Esophagus mucosa (tissue), 1 donor: ENCODE measurements at places on chromosomes 2 and 18. TPM values are rescaled to one million over a fixed set of nuclear protein-coding genes. Genes with fewer than 3 reads are reported as not detected.
A peak's percentile ranks its signal among the peaks of the same experiment; 100 is the strongest.

Gene SAP130
- total RNA-seq, result 14.3 TPM

Gene TACR1
- 0.64 TPM for total RNA-seq

DNA sequence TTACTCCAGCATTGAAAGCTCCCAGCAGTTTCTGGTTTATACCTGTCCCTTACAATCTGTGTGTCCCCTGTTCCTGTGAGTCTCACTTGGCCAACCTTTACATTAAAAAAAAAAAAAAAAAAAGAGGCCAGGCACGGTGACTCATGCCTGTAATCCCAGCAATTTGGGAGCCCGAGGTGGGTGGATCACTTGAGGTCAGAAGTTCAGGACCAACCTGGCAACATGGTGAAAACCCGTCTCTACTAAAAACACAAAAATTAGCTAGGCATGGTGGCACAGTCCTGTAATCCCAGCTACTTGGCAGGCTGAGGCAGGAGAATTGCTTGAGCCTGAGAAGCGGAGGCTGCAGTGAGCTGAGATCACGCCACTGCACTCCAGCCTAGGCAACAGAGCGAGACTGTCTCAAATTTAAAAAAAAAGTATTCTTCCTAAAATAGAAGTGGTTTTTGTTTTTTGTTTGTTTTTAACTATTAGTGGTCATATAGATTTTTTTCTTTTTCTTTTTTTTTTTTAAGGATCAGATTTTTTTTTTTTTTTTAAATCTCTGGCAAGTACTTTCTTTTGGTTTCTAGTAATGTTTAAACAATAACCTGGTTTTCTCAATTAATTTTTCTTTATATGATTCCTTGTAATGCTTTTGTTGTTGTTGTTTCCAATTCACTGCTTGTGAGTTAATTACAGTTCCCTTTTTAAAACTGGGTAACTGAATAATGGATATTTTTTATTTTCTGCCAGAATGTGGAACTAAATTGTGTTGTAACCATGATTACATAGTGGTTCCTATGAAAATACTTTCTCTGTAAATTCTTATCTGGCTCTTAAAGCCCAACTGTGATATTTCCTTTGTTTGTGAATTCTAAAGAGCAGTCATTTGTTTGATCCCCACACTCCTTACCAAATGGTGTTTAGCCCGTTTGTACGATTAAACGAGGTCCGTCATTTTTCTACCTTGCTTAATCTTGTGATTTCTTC is 116.8 kb downstream of the CTAGE1 start:
- ATAC-seq, result peak; percentile 80

- ATAC-seq, result no peak
Measured at GRCh38 chr2:220930271-220931076, 641.6 kb downstream of the EPHA4 start.

GRCh38 chr18:61605376-61606067 is 272.3 kb downstream of the CDH20 start:
- no peak for ATAC-seq

- no peak for ATAC-seq
Measured at GRCh38 chr2:215466097-215466909, 30.4 kb upstream of the FN1 start.

Gene EIF2B4
- 29.2 TPM for total RNA-seq

GRCh38 chr2:28129955-28130695 is 239.6 kb downstream of the BABAM2 start:
- ATAC-seq, result no peak

GRCh38 chr2:126038861-126039260 is 617.1 kb upstream of the GYPC start:
- ATAC-seq, result no peak

DNA sequence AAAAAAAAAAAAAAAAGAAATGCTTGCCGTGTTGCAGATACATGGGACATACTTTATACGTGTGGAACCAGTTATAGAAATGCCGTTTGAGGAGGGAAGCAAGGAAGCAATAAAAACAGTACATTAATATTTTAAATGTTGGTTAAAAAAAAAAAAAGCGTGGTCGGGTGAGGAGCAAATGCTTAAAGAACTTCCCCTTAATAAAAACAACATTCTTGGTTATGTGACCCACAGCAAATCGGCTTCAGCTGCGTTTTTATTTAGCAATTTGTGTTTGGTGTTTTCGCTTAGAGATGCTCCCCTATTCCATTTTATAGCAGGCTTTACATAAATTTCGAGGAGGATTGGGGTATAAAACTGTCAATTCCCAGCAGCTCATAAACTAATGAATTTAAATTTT is 223.6 kb downstream of the LRRTM1 start:
- no peak for ATAC-seq

- ATAC-seq, result peak; percentile 31
Measured at GRCh38 chr2:37654932-37655841, 16.3 kb downstream of the CDC42EP3 start.
